Heart right ventricle (tissue), 16 donors: ENCODE measurements at places on chromosomes 6 and 20. TPM values are rescaled to one million over a fixed set of nuclear protein-coding genes. Genes with fewer than 3 reads are reported as not detected.

Gene GABRR1
- not detected for total RNA-seq

Gene STMND1
- total RNA-seq, result not detected

DNA sequence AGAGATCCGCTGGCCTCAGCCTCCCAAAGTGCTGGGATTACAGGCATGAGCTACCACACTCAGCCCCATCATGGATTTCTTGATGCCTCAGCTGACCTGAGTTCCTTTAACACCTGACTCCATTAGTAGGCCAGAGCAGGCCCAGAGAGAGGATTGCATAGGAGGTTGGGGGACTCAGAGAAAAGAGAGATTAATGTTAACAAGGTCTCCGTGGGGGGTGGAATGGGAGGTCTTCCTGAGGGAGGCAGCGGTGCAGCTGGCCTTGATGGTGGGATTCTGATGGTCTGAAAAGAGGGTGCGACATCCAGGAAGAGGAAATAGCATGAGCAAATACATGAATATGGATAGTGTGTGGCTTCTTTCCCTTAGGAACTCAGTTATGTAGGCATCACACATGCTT, 9.9 kb downstream of the SGK2 start:
- H3K36me3 ChIP-seq, result no peaks in the 10 kb centered on the region
- DNase-seq, result no peak
- H3K27me3 ChIP-seq, result no peaks in the 10 kb centered on the region
- H3K4me3 ChIP-seq, result no peak overlapping the region

DNA sequence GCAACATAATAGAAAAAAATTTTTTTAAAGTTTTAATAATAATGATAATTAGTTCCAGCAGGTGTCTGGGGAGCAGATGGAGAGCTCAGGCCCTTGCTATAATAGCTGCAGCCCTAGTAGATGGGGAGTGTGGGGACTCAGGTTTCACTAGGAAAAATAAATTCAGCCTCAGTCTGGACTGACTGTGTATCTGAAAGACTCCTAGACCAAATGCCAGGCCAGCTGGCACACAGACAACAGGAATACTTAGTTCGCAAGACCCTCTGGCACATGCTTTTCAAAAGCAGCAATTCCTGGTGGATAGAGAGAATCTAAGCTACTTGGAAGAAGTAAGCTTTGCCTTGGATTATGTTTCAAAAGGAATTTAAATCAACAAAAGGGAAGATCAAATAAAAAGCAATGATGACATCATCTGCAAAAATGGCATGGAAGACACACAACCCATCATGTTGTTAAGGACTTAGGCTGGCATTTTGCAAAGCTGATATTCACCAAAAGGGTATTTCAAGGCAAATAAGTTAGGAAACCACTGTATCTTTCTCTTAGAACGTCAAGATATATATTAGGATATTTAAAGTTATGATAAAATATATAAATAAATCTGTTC, 107.8 kb downstream of the RNGTT start:
- no peaks in the 10 kb centered on the region for H3K36me3 ChIP-seq
- no peak for DNase-seq
- no peak overlapping the region for H3K27ac ChIP-seq

- peaks cover 19% of the 10 kb centered on the region for H3K4me1 ChIP-seq
- H3K4me3 ChIP-seq, result no peak overlapping the region
- no peak for DNase-seq
- H3K27ac ChIP-seq, result no peak overlapping the region
- peaks cover 81% of the 10 kb centered on the region for H3K27me3 ChIP-seq
Measured at GRCh38 chr6:133899556-133899955, 10.6 kb downstream of the TCF21 start.

- no peak overlapping the region for H3K27ac ChIP-seq
- no peak for DNase-seq
- no peak overlapping the region for H3K4me3 ChIP-seq
- H3K36me3 ChIP-seq, result no peaks in the 10 kb centered on the region
- no peaks in the 10 kb centered on the region for H3K27me3 ChIP-seq
Measured at GRCh38 chr20:5864873-5865587, 85.3 kb downstream of the TRMT6 start.

DNA sequence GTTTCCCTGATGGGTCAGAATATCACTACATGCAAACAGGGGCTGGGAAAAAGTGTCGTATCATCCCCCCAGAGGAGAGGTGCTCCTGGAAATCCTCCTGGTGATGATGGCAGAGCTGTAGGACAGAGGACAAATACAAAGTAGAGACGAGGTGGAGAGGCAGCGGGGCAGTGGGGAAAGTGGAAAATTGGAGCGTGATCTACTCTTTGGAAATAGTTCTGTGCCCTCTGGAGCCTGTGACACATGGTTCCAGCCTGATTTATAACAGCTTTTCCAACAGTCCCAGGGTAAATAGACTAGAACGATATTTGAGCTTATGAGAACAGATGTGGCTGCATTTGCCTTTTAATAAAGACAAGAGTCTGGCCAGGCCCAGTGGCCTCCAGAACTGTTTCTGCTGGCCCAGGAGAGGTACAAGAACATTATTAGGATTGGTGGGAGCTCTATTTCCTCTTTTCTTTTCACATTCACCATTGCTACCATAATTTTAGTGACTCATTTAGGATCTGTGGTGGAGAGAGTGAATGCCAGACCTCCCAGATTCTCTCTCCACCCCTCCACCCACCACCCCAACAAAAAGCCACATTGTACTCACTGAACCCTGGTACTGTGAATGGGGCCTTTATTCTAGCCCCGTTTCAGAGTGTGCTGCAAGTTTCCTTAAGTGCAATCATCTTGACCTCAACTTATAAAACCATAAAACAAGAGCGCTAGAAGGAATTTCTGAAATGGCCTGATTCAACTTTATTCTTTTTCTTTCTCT, 78.3 kb downstream of the BTBD3 start:
- H3K27me3 ChIP-seq, result no peaks in the 10 kb centered on the region
- H3K4me3 ChIP-seq, result no peak overlapping the region
- no peaks in the 10 kb centered on the region for H3K36me3 ChIP-seq
- H3K4me1 ChIP-seq, result no peaks in the 10 kb centered on the region
- DNase-seq, result peak; percentile 6
- H3K27ac ChIP-seq, result peak overlapping the region; percentile 41

DNA sequence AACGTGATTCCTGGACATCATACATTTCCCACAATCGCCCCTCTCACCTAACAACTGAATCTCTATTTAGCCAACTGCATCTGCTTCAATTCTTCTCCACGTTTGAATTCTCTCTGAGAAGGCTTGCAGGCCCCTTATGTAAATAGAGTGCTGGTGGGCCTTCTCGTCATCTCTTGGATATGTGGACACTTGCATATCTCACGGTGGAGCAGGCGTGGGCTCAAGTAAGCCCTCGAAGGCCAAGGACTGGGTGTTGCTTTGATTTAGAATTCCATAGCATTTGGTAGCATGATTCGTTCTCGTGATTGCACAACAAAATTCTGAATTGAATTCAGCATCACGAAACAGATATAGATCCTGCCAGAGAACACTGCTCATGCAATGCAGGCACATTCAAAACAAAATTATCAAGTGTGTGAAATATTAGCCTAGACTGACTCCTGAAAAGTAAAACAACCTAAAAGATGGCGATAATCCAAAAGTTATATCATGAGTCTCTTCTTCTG, 613.6 kb downstream of the TFAP2A start:
- H3K27ac ChIP-seq, result no peak overlapping the region
- H3K4me1 ChIP-seq, result no peaks in the 10 kb centered on the region
- no peak overlapping the region for H3K4me3 ChIP-seq
- H3K27me3 ChIP-seq, result no peaks in the 10 kb centered on the region
- no peaks in the 10 kb centered on the region for H3K36me3 ChIP-seq

GRCh38 chr6:45920819-45921511, 94.7 kb downstream of the CLIC5 start:
- H3K27ac ChIP-seq, result no peak overlapping the region
- H3K36me3 ChIP-seq, result no peaks in the 10 kb centered on the region
- no peak overlapping the region for H3K4me3 ChIP-seq
- no peaks in the 10 kb centered on the region for H3K27me3 ChIP-seq

DNA sequence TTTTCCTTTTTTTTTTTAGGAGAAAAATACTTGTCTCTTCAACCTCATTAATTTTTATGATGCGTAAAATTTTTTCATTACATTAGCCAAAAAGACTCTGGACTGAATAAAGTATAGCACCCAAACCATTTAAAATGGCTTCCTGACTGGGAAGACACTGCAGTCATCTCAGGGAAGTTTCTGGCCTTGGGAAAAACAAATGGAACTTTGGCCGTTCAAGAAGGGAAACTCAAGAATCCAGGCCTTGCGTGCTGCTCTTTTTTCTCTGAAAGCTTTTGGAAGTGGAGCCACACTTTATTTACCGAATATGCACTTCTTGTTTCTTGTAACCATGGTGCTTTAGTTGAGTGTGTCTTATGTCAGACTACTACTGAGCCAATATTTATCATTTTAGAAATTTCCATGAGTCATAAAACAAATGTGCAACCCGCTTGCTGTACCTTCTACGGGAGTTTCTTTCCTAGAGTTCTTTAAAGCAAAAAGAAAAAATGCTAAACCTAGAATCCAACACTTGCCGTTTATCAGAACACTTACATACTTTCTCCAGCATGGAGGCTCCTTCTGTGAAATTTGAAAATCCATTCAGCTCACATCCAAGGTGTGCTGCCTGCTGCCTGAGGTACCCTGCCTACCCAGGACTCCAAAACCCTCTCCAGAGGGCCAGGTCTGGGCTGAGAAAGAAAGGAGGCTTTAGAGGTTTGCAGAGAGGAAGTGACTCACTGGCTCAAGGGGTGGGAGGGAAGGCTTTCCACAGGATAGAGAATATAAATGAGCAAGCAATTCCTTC, 11.5 kb upstream of the DSTN start:
- no peak for DNase-seq
- H3K27me3 ChIP-seq, result no peaks in the 10 kb centered on the region
- H3K4me3 ChIP-seq, result no peak overlapping the region
- no peaks in the 10 kb centered on the region for H3K36me3 ChIP-seq

- no peak for DNase-seq
- H3K4me1 ChIP-seq, result peaks cover 99% of the 10 kb centered on the region
- peak overlapping the region; percentile 88 for H3K27ac ChIP-seq
- no peaks in the 10 kb centered on the region for H3K36me3 ChIP-seq
- no peaks in the 10 kb centered on the region for H3K27me3 ChIP-seq
Measured at GRCh38 chr20:31711179-31712111, 11.2 kb downstream of the BCL2L1 start.

DNA sequence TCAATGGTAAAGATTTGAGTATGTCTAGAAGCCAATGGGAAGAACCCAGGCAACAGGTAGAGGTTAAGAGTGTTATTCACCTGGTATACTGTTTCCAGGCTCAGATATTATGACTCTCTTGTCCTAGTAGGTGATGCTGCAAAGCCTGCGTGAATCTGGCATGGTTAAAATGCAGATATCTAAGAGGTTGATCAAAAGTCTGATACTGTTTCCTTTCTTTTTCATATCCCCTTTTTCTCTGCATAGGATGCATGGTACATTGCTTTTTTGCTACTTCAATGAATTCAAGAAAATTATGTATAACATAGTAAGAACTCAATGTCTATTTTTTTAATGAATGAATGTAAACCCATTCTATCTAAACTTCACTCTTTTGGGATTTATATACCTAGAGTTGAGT, 284.3 kb upstream of the KHDRBS2 start:
- H3K4me3 ChIP-seq, result no peak overlapping the region
- H3K36me3 ChIP-seq, result no peaks in the 10 kb centered on the region
- no peak for DNase-seq
- no peaks in the 10 kb centered on the region for H3K4me1 ChIP-seq
- H3K27ac ChIP-seq, result no peak overlapping the region
- no peaks in the 10 kb centered on the region for H3K27me3 ChIP-seq

- no peaks in the 10 kb centered on the region for H3K36me3 ChIP-seq
- no peak for DNase-seq
- peaks cover 13% of the 10 kb centered on the region for H3K4me1 ChIP-seq
- H3K27ac ChIP-seq, result no peak overlapping the region
Measured at GRCh38 chr20:8404912-8405635, 273.0 kb downstream of the PLCB1 start.

- no peak overlapping the region for H3K4me3 ChIP-seq
- no peaks in the 10 kb centered on the region for H3K36me3 ChIP-seq
- peaks cover 17% of the 10 kb centered on the region for H3K4me1 ChIP-seq
- DNase-seq, result no peak
- no peak overlapping the region for H3K27ac ChIP-seq
Measured at GRCh38 chr20:13024596-13024995, 15.8 kb downstream of the SPTLC3 start.
